ENCODE measurements at places on chromosomes 3 and 15.

GRCh38 chr3:168248383-168249204, 152.9 kb upstream of the GOLIM4 start:
- DNase-seq, result peak; percentile 53

- no peak for DNase-seq
Observed at GRCh38 chr3:72289692-72290071, 504.7 kb upstream of the PROK2 start.

- DNase-seq, result no peak
Observed at GRCh38 chr15:70245932-70246622, 148.4 kb upstream of the TLE3 start.

GRCh38 chr15:63180746-63181145, 8.7 kb upstream of the RAB8B start:
- no peak for DNase-seq

DNA sequence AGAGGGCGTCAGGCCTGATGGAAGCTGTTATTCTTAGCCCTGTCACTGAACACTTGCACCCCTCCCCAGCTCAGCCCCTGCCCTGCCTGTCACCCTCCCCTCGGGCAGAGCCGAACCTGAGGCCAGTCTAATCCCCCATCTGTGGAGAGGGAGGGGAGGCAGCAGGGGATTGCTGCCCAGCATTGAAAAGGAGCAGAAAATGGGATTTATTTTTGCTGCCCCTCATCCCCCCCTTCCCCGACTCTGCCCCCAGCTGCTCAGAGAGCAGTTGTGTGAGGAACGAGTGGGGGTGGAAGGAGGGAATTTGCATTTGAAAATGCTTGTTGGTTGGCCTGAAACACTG, 71.6 kb downstream of the EPHB3 start:
- DNase-seq, result no peak

- no peak for DNase-seq
Observed at GRCh38 chr3:171039674-171040073, 13.2 kb upstream of the SLC2A2 start.

DNA sequence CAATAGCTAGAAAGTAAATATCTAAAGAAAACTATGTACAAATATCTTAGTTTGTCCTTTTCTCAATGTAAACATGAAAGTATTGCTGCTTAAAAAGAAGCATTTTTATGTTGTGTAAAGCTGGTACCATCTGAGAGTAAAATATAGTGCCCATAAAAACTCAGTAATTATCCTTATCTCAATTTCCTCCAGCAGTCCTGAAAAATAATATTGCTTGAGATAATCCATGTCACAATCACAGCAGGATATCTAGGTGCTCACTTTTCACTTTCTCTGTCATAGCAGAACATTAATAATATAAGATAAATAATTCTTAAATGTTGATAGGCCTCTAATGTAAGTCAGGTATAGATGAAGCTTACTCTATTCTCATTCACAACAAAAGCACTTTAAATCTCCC, 285.5 kb downstream of the ZBBX start:
- no peak for DNase-seq

DNA sequence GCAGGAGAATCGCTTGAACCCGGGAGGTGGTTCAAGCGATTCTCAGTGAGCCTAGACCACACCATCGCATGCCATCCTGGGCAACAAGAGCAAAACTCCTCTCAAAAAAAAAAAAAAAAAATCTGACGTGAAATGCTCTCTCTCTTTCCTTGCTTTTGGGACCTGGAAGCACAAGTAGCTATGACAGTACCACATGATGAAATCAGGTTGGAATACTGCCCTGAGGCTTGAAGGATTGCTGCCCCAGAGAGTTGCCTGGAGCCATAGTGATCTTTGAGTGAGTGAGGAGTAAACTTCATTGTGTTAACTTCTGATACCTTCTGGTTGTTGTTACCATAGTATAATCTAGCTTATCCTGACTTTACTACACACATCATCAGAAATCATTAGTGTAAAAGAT, 23.3 kb downstream of the AKAP13 start:
- no peak for DNase-seq

DNA sequence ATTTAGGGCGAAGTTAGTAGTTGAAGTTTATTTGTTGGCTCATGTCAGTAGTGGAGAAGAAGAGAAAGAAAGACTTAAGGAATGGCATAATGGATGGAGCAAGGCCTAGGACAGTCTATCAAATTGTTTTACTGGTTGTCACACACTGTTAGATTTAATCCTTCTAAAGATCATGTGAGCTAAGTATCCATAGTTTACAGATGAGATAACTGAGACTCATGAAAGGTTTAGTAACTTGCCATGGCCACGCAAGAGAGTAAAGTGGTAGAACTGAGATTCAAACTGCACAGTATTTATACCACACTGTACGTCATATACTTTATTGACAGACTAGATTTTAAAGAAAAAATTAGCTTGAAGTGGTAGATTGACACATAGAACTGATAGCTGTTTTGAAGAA, 11.4 kb downstream of the SPRED1 start:
- DNase-seq, result no peak

DNA sequence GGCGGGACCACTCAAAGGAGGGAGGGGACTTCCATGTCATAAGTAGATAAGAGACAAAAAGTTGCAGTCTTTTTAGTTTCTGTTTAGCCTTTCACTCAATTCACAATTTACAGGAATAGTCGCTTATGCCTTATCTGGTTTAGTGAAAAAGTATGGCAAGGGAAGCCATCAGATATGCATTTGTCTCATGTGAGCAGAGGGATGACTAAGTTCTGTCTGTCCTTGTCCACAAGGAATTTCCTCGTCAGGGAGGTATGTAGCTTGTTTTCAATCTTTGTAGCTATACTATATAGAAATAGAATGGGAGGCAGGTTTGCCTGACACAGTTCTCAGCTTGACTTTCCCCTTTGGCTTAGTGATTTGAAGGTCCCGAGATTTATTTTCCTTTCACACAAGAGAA, 882.8 kb downstream of the NAALADL2 start:
- no peak for DNase-seq

- no peak for DNase-seq
Observed at GRCh38 chr15:83410532-83410931, 36.6 kb upstream of the SH3GL3 start.

DNA sequence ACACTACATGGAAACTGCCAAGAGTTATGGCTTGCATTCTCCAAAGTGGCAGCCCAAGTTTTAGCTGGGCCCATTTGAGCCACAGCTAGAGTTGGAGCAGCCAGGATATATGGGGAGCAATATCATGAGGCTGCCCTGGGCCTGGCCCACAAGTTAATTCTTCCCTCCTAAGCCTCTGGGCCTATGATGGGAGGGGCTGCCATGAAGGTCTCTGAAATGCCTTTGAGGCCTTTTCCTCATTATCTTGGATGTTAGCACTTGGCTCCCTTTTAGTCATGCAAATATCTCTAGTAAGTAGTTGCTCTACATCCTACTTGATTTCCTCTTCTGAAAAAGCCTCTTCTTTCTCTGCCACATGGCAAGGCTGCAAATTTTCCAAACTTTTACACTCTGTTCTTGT, 257.5 kb upstream of the CHRM5 start:
- DNase-seq, result no peak

- DNase-seq, result no peak
Observed at GRCh38 chr3:114081037-114081436, 24.5 kb downstream of the QTRT2 start.

GRCh38 chr3:83216919-83217594, 1455.6 kb upstream of the GBE1 start:
- DNase-seq, result no peak

DNA sequence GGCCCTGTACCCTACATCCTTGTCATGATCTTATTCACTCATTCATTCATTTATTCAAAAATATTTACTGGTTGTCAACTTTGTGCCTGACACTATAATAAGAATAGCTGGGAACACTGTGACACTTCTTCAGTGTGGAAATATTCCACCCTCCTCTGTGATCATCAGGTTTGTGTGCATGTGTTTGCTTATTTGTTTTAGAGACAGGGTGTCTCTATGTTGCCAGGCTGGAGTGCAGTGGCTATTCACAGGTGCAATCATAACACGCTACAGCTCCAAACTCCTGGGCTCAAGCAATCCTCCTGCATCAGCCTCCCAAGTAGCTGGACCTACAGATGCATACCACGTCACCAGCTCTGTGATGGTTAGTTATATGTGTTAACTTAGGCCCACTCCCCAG, 50.0 kb upstream of the PLCL2 start:
- DNase-seq, result no peak

GRCh38 chr15:57095896-57096295, 177.5 kb downstream of the TCF12 start:
- DNase-seq, result no peak

GRCh38 chr3:14142567-14143270, 17.9 kb downstream of the TMEM43 start:
- DNase-seq, result no peak

- DNase-seq, result peak; percentile 70
Observed at GRCh38 chr3:27312044-27312668, 57.0 kb downstream of the NEK10 start.

Data from kidney capillary endothelial cell (primary cell).